ENCODE measurements at places on chromosomes 11 and 22.
A peak's percentile ranks its signal among the peaks of the same experiment; 100 is the strongest.

- DNase-seq, result no peak
Observed at GRCh38 chr11:95515371-95515770, 274.2 kb downstream of the FAM76B start.

DNA sequence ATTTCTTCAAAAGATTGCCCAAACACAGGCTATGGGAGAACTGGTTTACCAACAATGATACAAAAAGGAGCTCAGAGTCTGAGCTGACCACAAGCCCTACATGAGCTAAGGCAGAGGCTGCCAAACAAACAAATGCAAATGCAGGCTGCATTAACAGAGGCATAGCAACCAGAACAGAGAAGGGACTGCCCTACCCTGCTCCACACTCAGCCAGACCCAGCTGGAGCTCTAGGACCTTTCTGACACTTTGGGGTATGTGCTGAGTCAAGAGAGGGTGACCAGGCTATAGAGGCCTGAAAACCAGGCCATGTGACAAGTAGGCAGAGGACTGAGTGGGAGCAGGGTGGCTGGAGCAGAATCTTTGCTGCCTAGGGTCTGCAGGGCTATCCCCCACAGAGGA lies 17.8 kb upstream of the P2RY2 start:
- DNase-seq, result no peak

- DNase-seq, result no peak
Observed at GRCh38 chr22:41808400-41808799, 7.9 kb downstream of the CCDC134 start.

DNA sequence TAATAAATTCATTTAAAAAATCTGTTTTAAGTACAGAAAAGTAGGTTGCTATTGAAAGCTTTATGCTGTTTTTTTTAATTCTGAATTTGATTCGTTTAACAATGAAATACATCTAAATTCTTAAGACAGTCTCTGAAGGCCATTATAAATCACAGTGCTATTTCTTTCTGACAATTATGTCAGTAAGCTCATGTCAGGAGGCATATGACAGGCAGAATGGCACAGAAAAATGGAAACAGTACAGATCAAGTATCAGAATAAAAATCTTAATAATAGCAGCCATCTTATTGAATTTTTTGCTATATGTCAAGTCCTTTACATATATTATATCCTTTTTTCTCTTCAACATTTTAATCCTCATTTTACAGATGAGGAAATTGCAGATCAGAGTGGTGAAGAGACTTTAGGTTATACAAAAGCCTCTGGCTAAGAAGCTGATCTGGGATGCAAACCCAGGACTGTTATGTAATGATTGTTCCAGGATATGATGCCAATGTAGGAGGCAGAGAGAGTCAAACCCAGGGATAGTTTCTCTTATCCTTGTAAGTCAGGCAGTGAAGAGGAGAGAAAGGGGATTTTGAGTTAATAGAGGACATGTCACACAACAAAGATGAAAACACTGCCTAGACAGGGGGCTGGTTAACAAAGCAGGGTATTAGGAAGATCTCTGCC lies 283.1 kb upstream of the CCDC90B start:
- DNase-seq, result no peak

- DNase-seq, result no peak
Observed at GRCh38 chr11:17476317-17477083, at the start of gene ABCC8. Gene ABCC8, minus strand, starts transcription at chr11:17476845. Its CDS starts 69 bp downstream, at chr11:17476776.

GRCh38 chr11:34476849-34477248 lies 36.7 kb downstream of the ELF5 start:
- DNase-seq, result no peak

DNA sequence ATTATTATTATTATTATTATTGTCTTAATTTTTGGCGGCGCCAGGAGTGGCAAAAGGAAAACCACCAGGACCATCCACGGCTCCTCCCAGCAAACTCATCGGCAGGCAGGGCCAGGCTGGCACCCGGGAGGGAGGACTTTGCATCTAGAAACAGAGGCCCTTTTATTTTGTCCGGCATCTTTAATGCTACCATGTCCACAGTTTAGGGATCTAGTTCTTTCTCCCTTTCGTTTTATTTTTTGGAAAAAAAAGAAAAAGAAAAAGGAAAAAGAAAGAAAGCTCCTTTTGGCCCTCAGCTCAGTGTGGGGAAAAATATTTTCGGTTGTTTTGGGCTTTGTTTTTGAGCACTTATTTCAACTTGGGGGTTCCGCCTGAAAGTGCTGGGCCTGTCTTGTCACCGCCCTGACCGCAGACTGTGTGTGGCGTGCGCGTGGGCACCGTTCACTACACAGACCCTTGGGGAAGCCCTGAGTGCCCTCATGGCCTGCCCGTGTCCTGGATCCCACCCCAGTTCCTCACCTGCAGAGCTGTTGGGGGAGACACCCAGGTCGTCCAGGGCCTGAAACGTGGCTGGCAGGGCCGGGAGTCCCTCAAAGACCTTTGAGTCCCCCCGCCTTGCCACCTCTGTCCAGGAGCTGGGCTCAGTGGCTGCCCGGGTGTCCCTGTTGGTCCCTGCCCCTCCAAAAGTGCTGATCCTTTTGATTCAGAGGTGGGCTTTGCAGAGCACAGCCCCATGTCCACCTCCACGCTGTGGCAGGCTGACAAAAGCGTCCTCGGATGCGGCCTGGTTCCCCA lies 69.1 kb upstream of the PPARA start:
- no peak for DNase-seq

GRCh38 chr11:67441731-67442351 lies 1.4 kb downstream of the CORO1B start:
- DNase-seq, result no peak

GRCh38 chr11:122703541-122704272 lies 48.2 kb downstream of the UBASH3B start:
- no peak for DNase-seq

- DNase-seq, result no peak
Observed at GRCh38 chr11:119416606-119417580, 6.1 kb downstream of the THY1 start.

- DNase-seq, result no peak
Observed at GRCh38 chr11:46978005-46978491, 41.5 kb downstream of the CSTPP1 start.

GRCh38 chr22:18145676-18146388 lies 4.1 kb upstream of the USP18 start:
- DNase-seq, result no peak

DNA sequence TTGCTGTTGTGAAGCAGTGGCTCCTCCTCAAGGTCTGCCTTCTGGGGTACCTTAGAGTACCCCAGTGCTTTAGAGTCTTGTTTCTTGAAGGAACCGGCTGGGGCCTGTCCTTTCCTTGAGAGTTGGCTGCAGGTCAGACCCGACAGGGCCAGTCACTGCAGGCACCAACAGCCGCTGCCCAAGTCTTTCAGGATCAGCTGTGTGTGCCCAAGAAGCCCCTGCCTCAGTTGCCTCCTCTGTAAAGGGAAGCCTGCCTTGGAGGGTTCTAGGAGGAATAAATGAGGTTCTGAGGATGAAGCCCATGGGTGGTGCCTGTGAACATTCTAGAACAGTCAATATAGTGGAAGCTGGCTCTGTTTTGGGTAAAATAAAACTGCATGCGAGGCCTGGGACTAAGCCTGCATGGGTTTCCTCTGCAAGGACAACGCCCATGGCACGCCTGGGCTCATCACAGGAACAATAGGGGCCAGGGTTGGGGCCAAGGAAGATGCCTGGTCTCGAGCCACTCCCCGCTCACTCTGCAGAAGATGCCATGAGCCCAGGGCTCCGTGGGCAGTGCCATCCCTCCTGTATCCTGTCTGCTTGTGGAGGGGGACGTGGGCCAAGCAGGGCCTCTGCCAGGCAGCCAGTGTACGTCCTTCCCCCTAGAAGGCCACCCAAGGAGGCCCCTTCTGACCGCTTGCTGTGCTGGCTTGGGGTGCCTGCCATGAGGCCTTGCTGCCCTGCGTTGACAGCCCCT lies 81.6 kb downstream of the MED15 start:
- no peak for DNase-seq

DNA sequence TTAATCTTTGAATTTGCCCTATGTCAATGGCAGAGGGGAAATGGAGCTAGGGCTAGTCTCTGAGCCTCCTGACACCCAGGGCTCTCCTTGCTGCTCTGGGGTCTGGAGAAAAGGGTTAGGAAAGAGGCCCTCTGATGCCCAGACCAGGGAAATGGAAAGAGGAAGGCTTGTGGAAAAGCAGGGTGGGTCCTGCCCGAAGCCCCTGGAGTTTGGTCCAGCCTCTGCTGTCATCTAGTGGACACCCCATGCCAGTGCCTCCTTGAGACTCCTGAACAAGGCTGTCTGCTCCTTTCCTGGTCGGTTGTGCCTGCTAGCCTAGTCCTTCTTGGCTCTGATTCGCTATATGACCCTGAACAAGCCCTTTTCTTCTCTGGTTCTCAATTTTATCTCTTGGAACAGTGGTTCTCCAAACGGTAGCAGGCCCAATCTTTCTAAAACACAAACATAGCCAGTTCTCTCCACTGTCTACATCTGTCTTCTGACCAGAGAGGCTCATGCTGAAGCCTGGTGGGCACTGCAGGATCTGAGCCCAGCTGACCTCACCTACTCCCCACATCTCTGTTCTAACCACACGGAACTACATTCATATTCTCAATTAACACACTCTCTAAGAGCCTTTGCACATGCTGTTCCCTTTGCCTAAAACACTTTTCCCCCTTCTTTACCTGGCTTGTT lies 8.8 kb upstream of the PLA2G3 start:
- DNase-seq, result no peak

DNA sequence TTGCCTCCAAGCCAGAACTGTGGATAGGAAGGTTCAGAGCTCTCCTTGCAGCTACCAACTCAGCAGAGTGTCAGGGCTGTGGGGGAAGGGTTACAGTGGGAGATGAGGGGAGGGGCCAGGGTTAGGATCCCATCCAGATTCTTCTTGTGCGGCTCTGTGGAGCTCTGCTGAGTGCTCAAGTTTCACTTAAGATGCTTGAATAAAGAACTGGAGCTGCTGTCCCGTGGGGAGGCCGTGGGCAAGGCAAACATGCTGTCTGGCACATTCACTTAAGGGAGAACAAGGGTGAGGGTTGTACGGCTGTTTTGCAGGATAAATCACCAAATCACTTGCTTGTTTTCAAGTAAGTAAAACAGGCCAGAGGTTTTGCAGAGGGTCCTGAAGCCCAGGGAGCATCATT lies 197.1 kb downstream of the FAM76B start:
- no peak for DNase-seq

GRCh38 chr11:111525456-111525855 lies 10.9 kb downstream of the HOATZ start:
- DNase-seq, result no peak

- DNase-seq, result no peak
Observed at GRCh38 chr11:133500435-133500834, 31.9 kb downstream of the OPCML start.

DNA sequence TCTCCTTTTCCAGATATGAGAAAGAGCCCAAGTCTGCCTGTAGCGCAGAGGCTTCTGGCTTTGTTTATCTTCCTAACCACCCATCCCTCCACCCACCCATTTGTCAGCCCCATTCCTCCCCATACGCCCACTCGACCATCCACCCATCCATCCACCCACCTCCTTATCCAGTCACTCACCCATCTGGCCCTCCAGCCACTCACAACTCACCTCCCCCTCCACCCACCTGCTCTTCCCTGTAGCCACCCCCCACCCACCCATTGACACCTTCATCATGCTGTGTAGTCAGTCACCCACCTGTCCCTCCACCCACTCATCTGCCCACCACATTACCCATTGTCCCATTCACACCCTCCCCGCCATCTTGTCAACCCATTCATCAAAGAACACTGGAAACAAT lies 5.5 kb downstream of the CST6 start:
- DNase-seq, result peak; percentile 49

DNA sequence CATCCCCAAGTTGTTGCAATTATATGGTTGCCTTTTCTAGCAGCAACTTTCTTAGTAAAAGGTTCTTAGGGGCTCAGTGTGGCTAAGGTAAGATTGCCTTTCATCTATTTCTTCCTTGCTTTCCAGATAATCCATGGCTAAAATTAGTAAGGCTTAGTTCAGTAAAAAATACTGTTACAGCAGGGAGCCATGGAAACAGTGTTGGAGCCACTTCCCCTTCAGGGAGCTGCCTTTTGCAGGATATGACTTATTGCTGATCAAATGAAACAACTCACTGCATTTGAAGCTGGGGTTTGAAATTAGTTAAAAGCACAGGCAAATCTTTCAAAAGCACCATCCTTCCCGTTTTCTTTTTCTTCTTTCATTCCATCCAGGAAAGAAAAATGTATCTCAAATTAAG lies 184.3 kb downstream of the C11orf87 start:
- DNase-seq, result no peak

GRCh38 chr11:17905477-17905876 lies 107.4 kb downstream of the SERGEF start:
- no peak for DNase-seq

DNA sequence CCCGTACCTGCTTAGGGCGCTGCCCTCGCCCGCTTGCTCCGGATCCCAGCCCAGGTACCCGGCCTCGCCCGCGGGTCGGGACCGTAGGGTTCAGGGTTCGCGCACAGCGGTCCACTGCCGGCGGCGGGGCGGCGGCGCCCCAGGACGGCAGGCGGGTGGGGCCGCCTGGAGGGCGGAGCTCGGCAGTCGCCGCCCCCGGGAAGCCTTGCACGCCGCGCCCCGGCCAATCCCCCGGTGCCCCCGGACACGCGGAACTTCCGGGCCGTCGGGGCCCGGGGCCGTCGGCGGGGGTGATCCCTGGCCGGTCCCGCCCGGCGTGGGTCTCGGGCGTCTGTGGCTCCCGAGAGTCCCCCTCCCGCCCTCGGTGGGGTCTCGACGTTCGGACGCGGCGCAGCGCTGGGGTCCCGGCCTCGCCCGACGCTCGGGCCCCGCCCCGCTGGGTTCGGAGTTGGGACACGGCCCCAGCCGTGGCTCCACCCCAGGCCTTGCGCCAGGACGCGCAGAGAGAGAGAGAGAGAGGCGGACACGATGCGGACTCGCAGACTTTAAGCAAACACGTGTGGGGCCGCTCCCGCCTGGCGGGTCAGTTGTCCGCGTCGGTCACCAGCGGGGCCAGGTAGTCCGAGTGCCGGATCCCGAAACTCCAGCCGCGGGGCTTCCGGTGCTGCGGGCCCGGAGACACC lies at the start of gene TYMP:
Gene TYMP, minus strand, starts transcription at position 116 of the 683 bp plus-strand sequence. CDS start 303 bp downstream, outside the sequence.
- DNase-seq, result peak; percentile 57

GRCh38 chr22:46719921-46720320 lies 18.1 kb downstream of the CERK start:
- DNase-seq, result no peak

- no peak for DNase-seq
Observed at GRCh38 chr11:69218946-69219720, 63.4 kb downstream of the SMIM38 start.

DNA sequence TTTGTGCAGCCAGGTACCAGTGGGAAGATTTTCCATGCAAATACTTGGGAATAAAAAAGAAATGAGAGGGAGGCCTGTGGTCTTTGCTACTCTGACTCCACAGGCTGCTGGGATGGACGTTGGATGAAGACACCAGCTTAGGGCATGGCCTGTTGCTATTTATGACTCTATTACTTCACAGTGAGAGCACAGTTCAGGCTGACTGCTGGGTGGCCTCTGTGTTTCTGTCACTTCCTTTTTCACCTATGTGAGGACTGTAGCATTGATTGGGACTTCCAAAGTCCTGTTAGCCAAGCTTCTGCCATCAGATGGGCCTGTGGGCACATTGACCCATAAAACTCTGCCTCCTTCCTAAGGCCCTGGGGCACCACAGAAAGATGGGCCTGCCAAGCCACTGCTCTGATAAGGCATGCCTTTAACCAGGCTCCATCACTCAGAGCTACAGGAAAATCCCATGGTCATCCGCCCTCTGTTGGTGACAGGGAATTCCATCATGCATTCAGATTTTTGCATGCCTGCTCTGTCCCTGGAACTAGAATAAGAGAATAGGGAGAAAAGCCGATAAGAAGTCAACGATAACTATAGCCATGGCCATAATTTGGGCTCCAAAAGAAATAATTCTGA lies 64.6 kb downstream of the KCNJ1 start:
- no peak for DNase-seq

GRCh38 chr11:34205326-34206035 lies 100.1 kb downstream of the NAT10 start:
- DNase-seq, result no peak
